ENCODE measurements at places on chromosomes 12 and 14.

GRCh38 chr12:94561943-94562411 lies 88.4 kb downstream of the TMCC3 start:
- no peaks in the 10 kb centered on the region for H3K36me3 ChIP-seq
- peaks cover 25% of the 10 kb centered on the region for H3K27me3 ChIP-seq
- no peaks in the 10 kb centered on the region for H3K4me1 ChIP-seq
- no peak for DNase-seq
- no peak overlapping the region for H3K4me3 ChIP-seq
- no peak overlapping the region for H3K27ac ChIP-seq

GRCh38 chr12:52740584-52740983 lies 36.6 kb downstream of the KRT76 start:
- H3K27me3 ChIP-seq = peaks cover 6% of the 10 kb centered on the region
- H3K4me1 ChIP-seq = no peaks in the 10 kb centered on the region
- no peaks in the 10 kb centered on the region for H3K36me3 ChIP-seq

- no peaks in the 10 kb centered on the region for H3K36me3 ChIP-seq
- H3K4me1 ChIP-seq = no peaks in the 10 kb centered on the region
- H3K4me3 ChIP-seq = no peak overlapping the region
Measured at GRCh38 chr12:116397148-116397547, 119.7 kb upstream of the MED13L start.

GRCh38 chr12:112170971-112171596 lies 45.7 kb downstream of the TRAFD1 start:
- no peaks in the 10 kb centered on the region for H3K27me3 ChIP-seq
- no peak for DNase-seq
- no peak overlapping the region for H3K27ac ChIP-seq
- peaks cover 28% of the 10 kb centered on the region for H3K36me3 ChIP-seq

DNA sequence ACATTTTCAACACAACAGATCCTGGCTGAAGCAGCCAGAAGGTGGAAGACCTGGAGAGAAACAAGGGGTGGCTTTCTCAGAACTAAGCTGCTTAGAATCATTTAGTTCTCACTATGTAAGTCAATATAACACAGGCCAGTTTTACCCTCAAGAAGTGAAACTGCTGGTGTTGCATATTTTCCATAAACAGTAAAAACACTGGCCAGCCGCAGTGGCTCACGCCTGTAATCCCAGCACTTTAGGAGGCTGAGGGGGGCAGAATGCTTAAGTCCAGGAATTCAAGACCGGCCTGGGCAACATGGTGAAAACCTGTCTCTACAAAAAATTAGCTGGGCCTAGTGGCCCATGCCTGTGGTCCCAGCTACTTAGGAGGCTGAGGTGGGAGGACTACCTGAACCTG lies 11.6 kb downstream of the STX2 start:
- peaks cover 11% of the 10 kb centered on the region for H3K4me1 ChIP-seq
- no peak overlapping the region for H3K27ac ChIP-seq
- H3K36me3 ChIP-seq = peaks cover 16% of the 10 kb centered on the region
- no peaks in the 10 kb centered on the region for H3K27me3 ChIP-seq
- no peak overlapping the region for H3K4me3 ChIP-seq

DNA sequence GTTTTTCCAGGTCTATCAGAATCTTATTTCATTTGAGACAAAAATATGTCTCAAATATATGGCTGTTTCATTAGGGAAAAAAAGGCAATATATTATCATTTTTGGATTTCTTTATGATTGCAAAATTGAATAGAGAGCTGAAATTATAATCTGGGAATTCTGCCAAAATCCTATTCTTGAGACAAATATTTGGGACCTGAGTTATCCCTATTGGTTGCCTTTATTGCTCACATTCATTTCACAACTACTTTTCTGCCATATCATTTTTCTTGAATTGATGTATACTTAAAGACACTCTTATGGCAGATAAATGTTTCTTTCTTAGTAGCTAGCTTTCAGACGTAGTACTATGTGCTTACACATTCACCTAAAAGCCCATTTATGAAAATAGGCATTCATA lies 241.6 kb upstream of the NOVA1 start:
- no peak for DNase-seq
- no peak overlapping the region for H3K27ac ChIP-seq
- no peaks in the 10 kb centered on the region for H3K36me3 ChIP-seq

- peaks cover 8% of the 10 kb centered on the region for H3K36me3 ChIP-seq
- no peaks in the 10 kb centered on the region for H3K27me3 ChIP-seq
- H3K27ac ChIP-seq = no peak overlapping the region
- no peak overlapping the region for H3K4me3 ChIP-seq
- no peak for DNase-seq
- H3K4me1 ChIP-seq = no peaks in the 10 kb centered on the region
Measured at GRCh38 chr14:95409477-95410272, 90.0 kb upstream of the CLMN start.

DNA sequence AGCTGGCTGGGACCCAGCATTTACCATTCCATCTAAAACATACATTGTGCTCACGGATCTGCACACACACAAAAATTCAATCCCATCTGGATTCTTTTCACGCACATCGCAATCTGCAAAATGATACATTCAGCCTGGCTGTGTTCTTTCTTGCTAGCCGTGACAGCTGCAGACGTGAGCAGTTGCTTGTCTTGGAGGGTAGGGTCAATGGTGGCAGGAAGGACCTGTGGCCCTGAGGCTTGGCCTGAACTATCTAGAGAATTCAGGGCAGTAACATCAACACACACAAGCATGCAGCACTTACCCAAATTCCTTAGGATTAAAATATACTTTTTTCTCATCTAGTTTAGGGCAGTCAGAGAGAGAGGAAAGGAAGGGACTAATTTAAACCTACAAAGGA lies 72.0 kb downstream of the DICER1 start:
- H3K4me1 ChIP-seq = no peaks in the 10 kb centered on the region
- no peaks in the 10 kb centered on the region for H3K27me3 ChIP-seq
- H3K4me3 ChIP-seq = no peak overlapping the region
- H3K27ac ChIP-seq = no peak overlapping the region

GRCh38 chr12:92912052-92912451 lies 17.0 kb downstream of the EEA1 start:
- no peak for DNase-seq
- peak overlapping the region; percentile 13 for H3K4me3 ChIP-seq
- peak overlapping the region; percentile 85 for H3K27ac ChIP-seq
- H3K36me3 ChIP-seq = peaks cover 46% of the 10 kb centered on the region

- DNase-seq = no peak
- peaks cover 20% of the 10 kb centered on the region for H3K36me3 ChIP-seq
- H3K27me3 ChIP-seq = no peaks in the 10 kb centered on the region
- no peak overlapping the region for H3K4me3 ChIP-seq
- H3K27ac ChIP-seq = no peak overlapping the region
- H3K4me1 ChIP-seq = peaks cover 2% of the 10 kb centered on the region
Measured at GRCh38 chr12:113278633-113279032, 56.3 kb downstream of the SLC8B1 start.

DNA sequence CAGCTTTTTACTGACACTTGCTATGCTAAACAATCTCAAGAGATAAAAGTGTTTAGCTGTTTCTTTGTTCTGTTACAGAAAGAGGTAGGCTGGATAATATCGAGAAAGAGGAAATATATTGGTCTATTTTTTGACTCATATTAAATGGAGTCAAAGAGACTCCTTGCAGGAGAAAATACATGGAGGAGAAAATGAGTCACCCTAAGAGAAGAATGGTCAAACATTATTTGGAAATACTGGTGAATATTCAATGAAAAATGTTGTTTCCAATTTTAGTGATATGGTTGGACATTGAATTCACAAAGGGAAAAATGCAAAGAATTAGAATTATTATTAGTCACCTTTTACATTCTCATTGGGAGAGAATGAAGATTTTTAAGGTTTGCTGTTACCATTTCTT lies 3.2 kb downstream of the KCNJ8 start:
- no peak for DNase-seq
- peaks cover 2% of the 10 kb centered on the region for H3K4me1 ChIP-seq
- H3K4me3 ChIP-seq = no peak overlapping the region
- H3K27me3 ChIP-seq = peaks cover 52% of the 10 kb centered on the region
- no peak overlapping the region for H3K27ac ChIP-seq

DNA sequence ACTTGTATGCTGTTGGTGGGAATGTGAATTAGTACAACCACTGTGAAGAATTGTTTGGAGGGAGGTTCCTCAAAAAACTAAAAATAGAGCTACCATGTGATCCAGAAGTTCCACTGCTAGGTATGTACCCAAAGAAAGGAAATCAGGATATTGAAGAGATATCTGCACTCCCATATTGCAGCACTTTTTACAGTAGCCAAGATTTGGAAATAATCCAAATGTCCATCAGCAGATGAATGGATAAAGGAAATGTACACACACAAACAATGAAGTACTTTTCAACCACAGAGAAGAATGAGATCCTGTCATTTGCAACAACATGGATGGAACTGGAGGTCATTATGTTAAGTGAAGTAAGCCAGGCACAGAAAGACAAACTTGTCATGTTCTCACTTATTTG lies 25.9 kb downstream of the TIGAR start:
- H3K4me1 ChIP-seq = peaks cover 1% of the 10 kb centered on the region
- no peaks in the 10 kb centered on the region for H3K27me3 ChIP-seq
- H3K36me3 ChIP-seq = peaks cover 51% of the 10 kb centered on the region
- H3K27ac ChIP-seq = no peak overlapping the region
- DNase-seq = no peak
- no peak overlapping the region for H3K4me3 ChIP-seq

- H3K27me3 ChIP-seq = no peaks in the 10 kb centered on the region
- no peak for DNase-seq
- no peaks in the 10 kb centered on the region for H3K36me3 ChIP-seq
- H3K4me1 ChIP-seq = peaks cover 2% of the 10 kb centered on the region
- no peak overlapping the region for H3K4me3 ChIP-seq
- no peak overlapping the region for H3K27ac ChIP-seq
Measured at GRCh38 chr14:31967669-31967975, 109.5 kb upstream of the ARHGAP5 start.

DNA sequence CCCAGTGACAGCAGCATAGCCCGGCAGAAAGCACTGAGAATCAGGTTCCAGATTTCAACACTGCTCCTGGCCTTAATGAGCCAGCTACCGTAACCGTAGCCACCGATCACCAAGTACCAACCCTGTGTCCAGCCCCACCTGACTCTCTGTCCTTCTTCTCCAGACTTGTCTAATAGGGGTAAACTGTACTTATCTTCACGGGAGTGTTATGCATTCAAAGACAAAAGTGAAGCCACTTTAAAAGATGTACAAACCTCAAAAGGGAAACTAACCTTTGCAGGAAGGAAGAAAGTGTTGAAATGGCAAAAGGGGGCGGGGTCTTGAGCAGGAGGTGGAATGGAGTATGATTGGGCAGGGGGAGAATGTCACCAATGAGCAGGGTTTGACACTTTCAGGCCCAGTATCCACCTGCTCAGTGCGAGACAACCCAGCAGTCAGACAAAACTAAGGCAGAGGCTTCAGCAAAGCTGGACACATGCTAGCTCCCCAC lies 226.1 kb downstream of the CHST11 start:
- DNase-seq = peak; percentile 77
- H3K36me3 ChIP-seq = peaks cover 27% of the 10 kb centered on the region
- peak overlapping the region; percentile 97 for H3K27ac ChIP-seq
- H3K4me3 ChIP-seq = peak overlapping the region; percentile 79

- no peak overlapping the region for H3K4me3 ChIP-seq
- no peak overlapping the region for H3K27ac ChIP-seq
- H3K36me3 ChIP-seq = no peaks in the 10 kb centered on the region
- H3K4me1 ChIP-seq = no peaks in the 10 kb centered on the region
Measured at GRCh38 chr12:5548152-5548943, 116.4 kb downstream of the NTF3 start.

GRCh38 chr12:47272412-47273190 lies 192.8 kb upstream of the AMIGO2 start:
- H3K4me3 ChIP-seq = no peak overlapping the region
- DNase-seq = no peak
- no peaks in the 10 kb centered on the region for H3K36me3 ChIP-seq

GRCh38 chr14:33986804-33987203 lies 35.9 kb upstream of the EGLN3 start:
- no peak overlapping the region for H3K27ac ChIP-seq
- H3K36me3 ChIP-seq = peaks cover 44% of the 10 kb centered on the region
- H3K4me3 ChIP-seq = no peak overlapping the region
- peaks cover 2% of the 10 kb centered on the region for H3K27me3 ChIP-seq
- H3K4me1 ChIP-seq = peaks cover 21% of the 10 kb centered on the region
- no peak for DNase-seq

GRCh38 chr12:16347391-16348298 lies at the start of gene MGST1:
MGST1 (plus strand) TSS chr12:16347645; CDS start chr12:16354253, 6,608 bp downstream.
- H3K27ac ChIP-seq = no peak within 1 kb of the TSS
- H3K4me1 ChIP-seq = peaks cover 1% of the 10 kb centered on the region
- DNase-seq = no peak
- H3K36me3 ChIP-seq = no peaks in the 10 kb centered on the region
- peaks cover 3% of the 10 kb centered on the region for H3K27me3 ChIP-seq

DNA sequence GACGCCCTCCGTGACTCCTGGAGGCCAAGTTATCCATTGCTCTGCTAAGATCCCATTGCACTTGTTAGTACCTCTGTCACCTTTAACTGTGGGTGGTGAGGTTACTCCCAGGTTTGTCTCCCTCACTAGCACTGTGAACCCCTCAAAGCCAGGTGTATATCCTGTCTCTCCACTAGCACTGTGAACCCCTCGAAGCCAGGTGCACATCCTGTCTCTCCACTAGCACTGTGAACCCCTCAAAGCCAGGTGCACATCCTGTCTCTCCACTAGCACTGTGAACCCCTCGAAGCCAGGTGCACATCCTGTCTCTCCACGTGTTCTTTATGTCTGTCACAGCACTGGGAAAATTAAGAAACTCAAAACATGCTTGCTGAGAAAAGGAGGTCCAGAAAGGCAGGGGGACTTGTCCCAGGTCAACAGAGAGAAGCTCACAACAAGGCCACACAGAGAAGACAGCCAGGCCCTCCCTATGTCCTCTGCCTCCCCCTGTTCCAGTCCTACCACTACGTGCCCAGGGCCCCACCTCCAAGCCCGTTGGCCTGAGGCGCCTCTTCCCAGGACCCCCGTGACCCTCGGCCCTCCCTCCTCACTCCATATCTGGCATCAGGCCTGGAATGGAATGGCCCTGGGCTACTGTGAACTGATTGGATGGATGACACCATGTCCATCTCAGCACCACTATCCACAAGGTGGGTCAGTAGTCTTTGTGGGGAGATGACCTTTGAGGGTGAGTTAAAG lies 26.4 kb upstream of the FKBP4 start:
- no peaks in the 10 kb centered on the region for H3K4me1 ChIP-seq
- H3K4me3 ChIP-seq = no peak overlapping the region
- H3K27ac ChIP-seq = no peak overlapping the region
- no peak for DNase-seq
